ENCODE measurements at places on chromosomes 11 and 22.

DNA sequence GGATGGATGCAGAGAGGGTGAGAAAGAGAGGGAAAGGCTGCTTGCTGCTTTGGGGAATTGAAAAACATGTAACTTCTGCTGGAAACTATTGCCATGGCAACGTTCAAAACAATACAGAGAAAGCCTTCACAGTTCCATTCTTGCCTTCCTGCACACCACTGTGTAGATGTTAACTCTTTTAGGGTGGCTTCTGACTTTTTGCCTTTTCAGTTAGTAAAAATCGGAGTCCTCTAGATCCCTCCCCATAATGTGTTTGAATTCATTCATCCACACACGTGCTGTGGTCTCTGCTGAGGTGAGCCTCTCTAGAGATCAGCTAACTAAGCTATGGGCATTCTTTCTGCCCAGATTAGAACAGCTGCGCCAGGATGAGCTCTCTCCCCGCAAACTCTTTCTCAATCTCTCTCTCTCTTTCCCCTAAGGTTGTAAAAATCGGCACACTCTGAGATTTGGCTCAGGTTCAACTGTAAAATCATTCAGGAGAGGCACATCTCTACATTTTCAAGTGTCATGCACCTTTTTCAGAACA is 1178.3 kb downstream of the LRRC4C start:
- no peak for DNase-seq

DNA sequence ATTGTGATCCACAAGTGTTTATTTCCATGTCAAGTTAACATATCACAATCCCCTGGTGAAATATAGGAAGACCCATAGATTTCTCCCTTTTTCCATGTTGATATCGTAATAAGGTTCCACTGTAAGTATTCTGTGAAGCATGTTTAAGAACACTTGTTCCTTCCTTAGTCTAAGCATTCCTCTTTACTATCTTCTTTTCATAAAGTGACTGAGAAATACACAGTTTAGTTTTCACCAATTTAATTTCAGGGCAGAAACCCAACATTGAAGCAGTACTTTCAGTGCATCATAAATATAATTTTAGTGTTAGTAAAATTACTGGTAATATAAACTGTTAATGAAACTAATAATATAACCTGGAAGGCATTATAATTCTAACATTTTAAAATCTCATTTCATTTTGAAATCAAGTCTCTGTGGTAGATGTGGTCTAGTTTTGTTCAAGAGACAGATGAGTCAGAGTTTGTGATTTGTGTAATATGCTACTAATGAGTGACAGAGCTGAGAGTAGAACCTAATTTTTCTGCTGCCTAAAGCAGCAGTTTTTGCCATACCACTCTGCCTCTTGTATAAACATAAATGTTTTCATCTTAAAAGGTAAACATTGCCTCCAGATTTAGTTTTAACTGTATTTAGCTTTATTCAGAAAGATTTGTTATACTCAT is 79.4 kb downstream of the ATM start:
- DNase-seq, result no peak

DNA sequence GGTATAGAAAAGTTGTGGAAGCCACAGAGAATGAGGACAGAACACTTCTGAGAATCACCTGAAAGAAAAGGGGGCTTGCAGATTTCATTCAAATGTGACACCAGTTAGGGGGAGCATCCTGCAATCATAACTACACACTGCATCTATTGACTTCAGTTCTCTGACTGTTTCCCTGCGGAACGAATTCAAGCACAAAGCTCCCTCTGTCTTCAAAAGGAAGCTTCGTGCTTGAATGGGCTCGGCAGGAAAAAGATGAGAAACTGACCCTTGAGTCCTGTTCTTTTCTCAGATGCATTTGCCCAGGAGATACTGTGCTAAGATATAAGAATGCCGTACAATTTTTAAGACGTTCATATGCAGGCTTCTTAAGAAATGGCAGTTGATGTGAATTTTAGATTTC is 2000.4 kb upstream of the RAG2 start:
- DNase-seq, result no peak

- no peak for DNase-seq
Observed at GRCh38 chr11:104564921-104565582, 333.2 kb downstream of the CASP12 start.

GRCh38 chr11:66744485-66745355 is 15.7 kb upstream of the SPTBN2 start:
- peak; percentile 84 for DNase-seq

GRCh38 chr22:41968601-41969000 is 642 bp upstream of the SEPTIN3 start:
- no peak for DNase-seq

GRCh38 chr22:47645923-47646322 is 883.5 kb downstream of the TBC1D22A start:
- DNase-seq, result no peak

DNA sequence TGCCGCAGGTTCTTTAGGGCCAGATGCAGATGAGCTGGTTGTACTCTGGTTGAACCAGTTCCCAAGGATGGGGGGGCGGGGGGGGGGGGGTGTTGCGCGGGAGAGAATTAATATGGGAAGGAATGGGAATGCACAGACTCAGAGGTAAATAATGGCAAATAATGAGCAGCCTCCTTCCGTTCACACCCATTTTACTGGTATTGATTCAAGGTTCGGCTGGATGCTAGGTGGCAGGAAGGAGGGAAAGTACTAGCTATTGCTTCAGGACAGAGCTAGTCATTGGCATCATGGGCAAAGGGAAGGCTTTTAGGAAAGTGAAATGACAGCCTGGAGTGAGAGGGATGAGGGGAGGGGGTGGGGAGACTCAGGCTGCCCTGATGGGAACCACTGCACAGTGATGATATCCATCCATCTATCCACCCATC is at the start of gene VSTM5:
Gene VSTM5, minus strand, starts transcription at position 25 of the 425 bp plus-strand sequence. CDS start 116 bp downstream, outside the sequence.
- DNase-seq, result no peak

GRCh38 chr11:116052603-116053547 is 548.7 kb upstream of the CADM1 start:
- peak; percentile 52 for DNase-seq

DNA sequence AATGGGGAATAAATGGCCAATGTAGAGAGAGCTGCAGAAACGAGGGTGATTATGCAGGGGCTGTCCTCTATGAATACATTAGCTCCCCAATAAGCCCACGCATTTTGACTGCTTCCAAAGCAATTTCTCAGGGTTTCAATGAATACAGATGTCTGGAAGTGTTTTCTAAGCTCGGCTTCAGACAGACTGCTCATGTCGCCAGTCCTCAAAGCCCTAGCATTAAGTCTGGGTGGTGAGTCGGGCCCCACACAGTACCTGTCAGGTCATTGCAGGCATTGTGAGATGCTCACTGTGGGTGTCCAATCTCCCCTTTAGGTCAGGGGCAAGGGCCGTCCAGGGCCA is 17.9 kb upstream of the CSNK2A3 start:
- DNase-seq, result no peak

- no peak for DNase-seq
Observed at GRCh38 chr11:84035645-84036044, 749.5 kb upstream of the CCDC90B start.

GRCh38 chr11:78427615-78428265 is 10.1 kb upstream of the GAB2 start:
- DNase-seq, result no peak

- DNase-seq, result no peak
Observed at GRCh38 chr11:126662035-126662790, 306.7 kb downstream of the ST3GAL4 start.

DNA sequence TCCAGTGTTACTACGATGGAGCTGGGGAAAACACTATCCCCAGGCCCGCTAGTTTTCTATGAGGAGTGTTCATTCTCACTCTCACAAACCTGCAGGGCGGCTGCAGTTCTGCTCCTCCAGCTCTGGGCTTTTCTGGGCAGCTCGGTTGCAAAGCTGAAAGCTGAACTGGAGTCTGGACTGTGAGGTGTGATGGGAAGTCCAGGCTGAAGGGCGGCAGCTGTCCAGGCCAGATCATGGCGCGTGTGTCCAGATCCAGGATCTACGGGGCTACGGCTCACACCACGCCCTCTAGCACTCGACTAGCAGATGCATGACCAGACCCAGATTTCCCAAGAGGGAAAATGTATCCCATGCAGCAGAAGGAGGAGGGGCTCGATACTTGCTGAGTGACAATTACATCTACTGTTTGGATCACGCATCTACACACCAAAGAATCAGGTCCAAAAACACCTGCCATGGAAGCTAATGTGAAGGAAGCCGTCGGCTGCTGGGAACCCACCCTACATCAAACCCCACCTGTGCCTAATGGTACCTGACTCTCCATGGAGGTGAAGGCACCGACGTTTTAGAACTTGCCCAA is 555.0 kb downstream of the BRD1 start:
- peak; percentile 26 for DNase-seq

DNA sequence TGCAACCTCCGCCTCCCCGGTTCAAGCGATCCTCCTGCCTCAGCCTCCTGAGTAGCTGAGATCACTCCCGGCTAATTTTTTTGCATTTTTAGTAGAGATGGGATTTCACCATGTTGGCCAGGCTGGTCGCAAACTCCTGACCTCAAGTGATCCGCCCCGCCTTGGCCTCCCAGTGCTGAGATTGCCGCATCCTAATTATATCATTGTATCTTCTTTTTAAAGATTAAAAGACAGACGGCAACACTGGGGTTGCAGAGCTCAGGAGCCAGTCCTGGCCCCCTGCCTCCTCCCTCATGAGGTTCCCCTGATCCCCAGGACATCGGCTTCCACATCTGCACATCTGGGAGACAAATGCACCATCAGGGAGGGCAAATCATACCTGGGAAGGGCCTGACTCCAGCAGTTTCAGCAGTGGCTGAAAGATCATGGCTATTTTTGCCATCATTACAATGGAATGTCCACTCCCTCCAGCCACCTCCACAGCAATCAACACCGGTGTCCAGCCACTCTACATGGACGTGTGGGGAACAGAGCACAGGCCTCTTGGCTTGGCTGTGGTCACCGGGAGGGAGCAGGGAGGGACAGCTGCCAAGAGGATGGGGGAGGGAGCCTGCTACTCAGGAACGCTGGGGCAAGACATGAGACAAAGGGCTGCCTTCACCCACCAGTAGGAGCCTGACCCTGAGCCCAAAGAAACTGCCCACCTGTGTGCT is 9.2 kb upstream of the CELSR1 start:
- no peak for DNase-seq

GRCh38 chr11:16791191-16791961 is 52.9 kb downstream of the C11orf58 start:
- DNase-seq, result no peak

- DNase-seq, result no peak
Observed at GRCh38 chr11:125435461-125436238, 60.4 kb downstream of the FEZ1 start.

DNA sequence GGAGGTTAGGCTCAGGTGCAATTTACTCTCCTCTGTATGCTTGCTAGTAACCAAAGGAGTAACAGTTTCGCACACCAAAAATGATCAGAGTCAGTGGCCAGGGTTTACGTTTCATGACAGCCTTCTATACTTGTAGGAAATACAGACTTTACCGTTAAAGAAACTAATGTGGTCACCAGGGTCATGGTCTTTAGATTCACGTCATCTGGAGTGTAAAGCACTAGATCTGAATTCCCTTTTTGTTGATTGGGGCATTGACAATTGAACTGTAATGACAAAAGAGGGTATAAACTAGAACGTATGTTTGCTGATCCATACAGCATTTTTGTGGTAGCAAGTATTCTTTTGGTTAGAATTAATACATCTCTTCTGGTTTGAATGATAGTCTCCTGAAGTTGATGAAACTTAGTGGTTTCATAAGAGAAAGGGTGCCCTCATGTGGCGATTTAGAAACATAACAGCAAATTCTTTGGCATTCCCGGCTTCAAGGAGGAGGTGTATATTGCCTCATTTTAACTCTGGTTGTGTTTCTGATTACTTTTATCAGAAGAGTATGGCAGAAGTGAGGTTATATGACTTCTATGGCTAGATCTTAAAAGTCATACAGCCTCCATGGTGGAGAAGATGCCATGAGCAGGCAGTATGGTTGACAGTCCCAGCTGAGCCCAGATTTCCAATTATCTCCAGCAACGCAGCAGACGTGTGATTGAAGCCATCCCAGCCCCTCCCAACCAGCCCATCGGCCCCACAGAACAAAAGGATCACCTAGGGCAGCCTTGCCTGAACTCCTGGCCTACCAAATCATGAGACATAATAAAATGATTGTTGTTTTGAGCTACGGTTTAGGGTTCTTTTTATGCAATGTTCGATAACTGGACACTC is 35.1 kb downstream of the MMP7 start:
- DNase-seq, result no peak

GRCh38 chr11:134939905-134940304 is 527.9 kb upstream of the B3GAT1 start:
- DNase-seq, result no peak

DNA sequence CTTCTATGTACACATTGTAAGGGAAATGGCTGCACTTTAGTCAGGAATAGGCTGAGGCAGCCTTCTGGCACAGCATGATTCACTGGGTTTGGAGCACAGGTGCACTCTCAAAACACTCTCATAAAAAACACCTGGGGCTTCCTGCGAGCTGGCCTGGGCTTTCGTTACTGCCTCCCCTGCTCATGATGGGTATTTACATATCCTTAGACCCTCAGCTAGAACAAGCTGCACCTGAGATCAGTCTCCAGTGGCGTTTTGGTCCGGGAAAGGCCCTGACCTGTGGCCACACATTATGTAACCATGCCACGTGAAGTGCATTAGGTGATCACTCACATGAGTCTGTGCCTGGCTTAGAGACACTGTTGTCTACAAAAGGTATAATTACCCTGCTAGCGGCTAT is 321.7 kb downstream of the TMEM135 start:
- DNase-seq, result no peak

DNA sequence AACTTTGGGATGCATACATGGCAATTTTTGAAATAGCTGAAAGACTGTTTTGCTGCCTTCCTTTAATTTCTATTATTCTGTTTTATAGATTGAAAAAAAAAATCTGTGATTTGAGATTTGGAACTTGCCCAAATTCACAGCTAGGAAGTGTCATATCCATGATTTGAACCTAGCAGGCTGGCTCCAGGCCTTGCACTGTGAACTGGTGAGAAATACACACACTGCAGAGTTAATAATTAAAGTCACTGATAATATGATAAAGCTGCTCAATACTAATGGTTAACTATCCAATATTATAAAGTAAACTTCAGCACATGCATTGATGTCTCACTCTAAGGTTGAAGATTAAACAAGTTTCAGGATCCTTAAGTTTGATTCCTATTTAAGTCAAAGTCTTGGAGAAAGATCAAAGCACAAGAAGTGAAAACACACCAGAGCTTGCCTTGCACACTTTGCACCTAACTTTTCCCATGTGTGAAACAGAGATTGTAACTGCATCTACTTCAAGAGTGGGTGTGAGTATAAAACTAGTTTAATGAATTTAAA is 150.6 kb upstream of the CCDC179 start:
- no peak for DNase-seq

GRCh38 chr11:70836071-70836470 is 416.3 kb downstream of the SHANK2 start:
- no peak for DNase-seq

GRCh38 chr11:720642-721246 is 14.7 kb downstream of the EPS8L2 start:
- no peak for DNase-seq

All from coronary artery (tissue), 2 donors.